ENCODE measurements at places on chromosomes 4 and X. TPM values are rescaled to one million over a fixed set of nuclear protein-coding genes. Genes with fewer than 3 reads are reported as not detected.

C4orf51 gene
- total RNA-seq: not detected

GRCh38 chr4:12050357-12050756 lies 621.7 kb upstream of the HS3ST1 start:
- no peak for DNase-seq

GRCh38 chr4:14428125-14428524 lies 574.2 kb upstream of the CPEB2 start:
- DNase-seq: no peak

PCDH7 gene
- total RNA-seq: not detected

DNA sequence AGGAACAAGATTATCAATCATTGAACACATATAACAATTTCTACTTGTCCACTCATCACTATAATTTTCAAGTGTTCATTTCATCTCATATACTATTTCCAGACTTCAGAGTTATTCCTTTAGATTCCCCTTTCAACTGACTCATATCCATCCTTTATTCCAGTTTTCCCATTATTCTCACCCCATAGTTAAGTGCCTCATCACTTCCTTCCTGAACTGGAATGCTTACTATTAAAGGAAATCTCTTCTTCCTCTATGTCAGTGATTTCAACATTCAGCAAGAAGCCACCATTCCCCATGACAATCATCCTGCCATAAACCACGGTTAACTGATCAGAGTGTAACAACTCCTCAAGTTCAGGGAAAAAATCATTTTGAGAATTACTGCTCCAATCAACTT lies 198.9 kb downstream of the FBXO8 start:
- DNase-seq: no peak

DNA sequence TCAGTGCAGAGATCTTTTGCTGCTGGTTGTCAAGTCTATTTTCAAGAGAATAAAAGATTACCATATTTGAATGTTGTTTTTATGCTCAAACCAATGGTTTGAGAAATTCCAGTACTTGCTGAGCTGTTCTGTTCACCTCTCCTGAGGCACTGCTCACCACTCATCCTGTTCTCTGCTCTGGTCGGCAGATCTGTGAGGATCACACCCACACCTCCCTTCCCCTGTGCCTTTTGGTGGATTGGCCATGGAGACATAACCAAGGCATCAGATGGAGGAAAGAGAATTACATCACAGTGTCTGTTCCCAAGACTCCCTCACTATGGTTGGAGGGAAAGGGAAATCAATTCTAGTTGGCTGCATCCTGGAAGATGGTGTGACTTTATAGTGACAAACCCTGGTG lies 391.6 kb downstream of the ARHGAP24 start:
- no peak for DNase-seq

GRCh38 chr4:34289489-34289888 lies 1954.8 kb downstream of the ARAP2 start:
- no peak for DNase-seq

UBE2D3 gene
- total RNA-seq: 587 TPM

DNA sequence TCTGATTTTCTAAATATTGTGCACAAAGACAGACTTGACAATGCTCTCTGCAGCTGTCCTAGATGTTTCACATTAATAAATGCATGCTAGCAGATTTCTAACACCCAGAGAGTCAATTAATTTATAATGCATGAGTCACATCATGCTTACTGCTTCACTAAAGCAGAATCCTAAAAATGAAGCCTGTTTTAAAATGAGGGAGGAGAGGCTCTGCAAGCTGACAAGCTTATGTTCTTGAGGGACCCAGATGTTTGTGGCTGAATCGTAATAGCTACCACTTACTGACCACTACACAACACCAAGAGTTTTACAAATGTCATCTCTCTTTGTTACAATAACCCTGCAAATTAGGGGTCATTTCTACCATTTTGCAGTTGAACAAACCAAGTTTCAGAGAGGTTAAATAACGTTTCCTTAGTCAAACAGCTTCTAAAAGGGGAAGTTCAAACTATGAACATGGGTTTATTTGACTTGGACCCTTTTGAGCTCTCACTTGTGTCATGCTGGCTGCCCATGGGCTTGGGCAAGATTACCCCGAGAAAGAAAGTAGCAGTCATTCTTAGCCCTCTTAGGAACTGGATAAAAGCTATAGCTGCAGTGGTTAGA lies 262.7 kb upstream of the ETNPPL start:
- no peak for DNase-seq

DNA sequence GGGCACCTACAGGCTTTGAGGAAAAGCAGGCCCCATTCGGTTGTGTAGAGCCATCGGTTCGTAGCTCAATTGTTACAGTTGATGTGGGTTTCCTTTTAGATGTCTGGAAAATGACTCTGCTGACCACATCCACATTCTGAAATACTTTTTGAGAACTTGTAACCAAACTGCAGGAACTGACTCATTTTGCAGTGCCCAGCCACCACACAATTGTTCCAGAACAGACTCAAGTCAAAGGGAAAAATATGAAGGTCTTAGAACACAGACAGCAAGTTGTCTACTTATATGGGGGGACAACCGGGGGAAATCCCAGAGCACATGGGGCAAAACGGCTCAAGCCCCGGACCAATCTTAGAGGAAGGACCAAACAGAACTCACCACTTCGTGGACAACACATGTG lies 557.6 kb upstream of the DIPK2B start:
- DNase-seq: no peak

DNA sequence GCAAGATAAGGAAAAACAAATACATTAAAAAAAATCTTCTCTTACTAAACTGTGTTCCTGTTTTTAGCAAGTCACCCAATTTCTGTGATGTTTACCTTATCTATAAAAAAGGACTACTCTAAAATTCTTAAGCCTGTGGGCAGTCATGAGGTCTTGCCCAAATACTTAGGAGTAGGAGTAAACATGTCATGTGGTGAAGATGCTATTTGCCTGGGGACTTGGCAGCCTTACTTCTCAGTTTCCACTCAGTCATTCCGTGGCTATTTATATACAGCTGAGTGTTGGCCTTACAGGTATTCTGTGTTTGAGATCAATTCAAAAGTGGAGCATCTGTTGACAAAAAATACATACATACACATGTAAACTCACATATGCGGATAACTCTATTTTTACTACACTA lies 89.9 kb upstream of the TLR2 start:
- no peak for DNase-seq

- no peak for DNase-seq
These were observed 35.6 kb upstream of the CDKN2AIP start for GRCh38 chr4:183408796-183409195.

- DNase-seq: no peak
These were observed 37.7 kb downstream of the PARM1 start for GRCh38 chr4:74970577-74970976.

DNA sequence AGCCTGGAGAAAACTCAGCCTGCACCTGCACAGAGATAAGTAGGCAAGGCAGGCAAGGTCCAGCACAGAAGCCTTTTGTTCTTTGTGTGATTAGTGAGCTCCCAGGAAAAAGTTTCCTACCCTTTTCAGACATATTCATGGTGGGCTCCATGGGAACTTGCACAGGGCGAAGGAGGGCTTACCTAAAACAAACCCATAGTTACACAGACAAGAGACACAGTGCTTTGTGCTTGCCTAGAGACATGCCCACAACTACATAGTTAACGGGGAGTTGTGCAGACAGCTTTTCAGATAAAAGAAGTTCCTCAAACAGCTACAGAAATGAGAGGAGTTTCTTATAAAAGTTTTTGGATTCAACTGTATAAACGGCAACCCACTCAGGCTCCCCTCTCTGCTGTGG lies 180.5 kb downstream of the GLUD2 start:
- no peak for DNase-seq

DNA sequence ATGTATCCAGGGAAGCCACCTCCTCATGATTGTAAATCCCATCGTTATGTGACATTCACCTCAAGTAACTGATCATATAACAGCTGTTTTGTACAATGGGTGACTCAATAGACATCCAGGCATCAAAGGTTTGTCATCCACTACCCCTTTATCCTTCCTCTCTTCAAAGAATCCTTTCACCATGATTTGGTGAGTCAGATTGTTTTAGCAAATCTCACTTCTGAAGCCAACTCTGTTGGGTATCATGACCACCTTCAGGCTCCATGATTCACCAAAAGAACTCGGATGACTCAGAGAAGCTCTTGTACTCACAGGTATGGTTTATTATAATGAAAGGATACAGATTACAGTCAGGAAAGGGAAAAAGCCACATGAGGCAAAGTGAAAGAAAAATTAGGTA lies 132.1 kb downstream of the PWWP3B start:
- no peak for DNase-seq

GRCh38 chrX:153474718-153475117 lies 4.3 kb upstream of the HAUS7 start:
- DNase-seq: peak; percentile 36

ARAP2 gene
- 92.2 TPM for total RNA-seq

DNA sequence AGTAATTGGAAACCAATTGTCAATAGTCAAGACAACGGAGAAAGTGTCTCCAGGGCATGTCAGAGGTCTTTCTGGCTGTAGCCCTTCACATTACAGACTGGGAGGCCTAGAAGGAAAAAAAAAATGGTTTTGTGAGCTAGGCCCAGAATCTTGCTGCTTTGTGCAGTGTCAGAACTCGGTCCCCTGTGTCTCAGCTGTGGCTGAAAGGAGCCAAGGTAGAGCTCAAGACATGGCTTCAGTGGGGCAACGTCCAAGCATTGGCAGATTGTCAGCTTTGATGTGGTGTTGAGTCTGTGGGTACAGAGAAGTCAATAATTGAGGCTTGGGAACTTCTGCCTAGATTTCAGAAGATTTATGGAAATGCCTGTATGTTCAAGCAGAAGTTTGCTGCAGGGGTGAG lies 103.0 kb downstream of the UGT2B28 start:
- no peak for DNase-seq

KLF3 gene
- total RNA-seq: 126 TPM

All from CD4-positive, CD25-positive, alpha-beta regulatory T cell (primary cell).